GM12864 (cell line): ENCODE measurements at places on chromosomes 6 and 20.

DNA sequence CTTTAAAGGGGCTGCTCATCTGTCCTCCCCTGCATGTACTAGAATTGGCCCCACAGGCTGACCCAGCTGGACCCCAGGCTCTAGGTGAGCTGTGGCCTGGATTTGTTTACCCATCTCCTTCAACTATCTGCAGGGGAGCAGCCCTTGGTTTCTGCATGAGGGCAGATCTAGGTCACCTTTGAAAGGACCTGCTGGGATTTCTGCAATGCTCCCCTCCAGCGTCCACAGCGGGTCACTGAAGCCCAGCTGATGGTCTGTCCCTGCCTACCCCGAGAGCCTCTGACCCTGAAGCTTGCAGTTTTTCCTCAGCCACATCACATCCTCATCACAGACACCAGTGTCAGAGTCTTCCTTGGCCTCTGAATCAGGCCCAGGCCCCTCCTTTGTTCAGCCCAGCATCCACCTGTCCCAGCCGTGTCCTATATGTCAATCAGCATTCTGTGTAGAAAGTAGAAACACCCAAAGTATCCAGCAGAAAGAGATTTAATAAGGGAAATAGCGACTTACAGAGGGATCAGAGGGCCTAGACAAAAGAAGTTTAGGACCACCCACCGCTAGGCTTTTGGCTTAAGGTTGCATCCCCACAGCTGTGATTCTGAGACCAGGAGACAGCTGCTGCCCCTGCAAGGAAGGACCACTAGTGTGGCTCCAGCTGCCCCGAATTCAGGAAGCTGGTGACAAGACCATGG lies 243.1 kb downstream of the LRFN2 start:
- DNase-seq: no peak

DNA sequence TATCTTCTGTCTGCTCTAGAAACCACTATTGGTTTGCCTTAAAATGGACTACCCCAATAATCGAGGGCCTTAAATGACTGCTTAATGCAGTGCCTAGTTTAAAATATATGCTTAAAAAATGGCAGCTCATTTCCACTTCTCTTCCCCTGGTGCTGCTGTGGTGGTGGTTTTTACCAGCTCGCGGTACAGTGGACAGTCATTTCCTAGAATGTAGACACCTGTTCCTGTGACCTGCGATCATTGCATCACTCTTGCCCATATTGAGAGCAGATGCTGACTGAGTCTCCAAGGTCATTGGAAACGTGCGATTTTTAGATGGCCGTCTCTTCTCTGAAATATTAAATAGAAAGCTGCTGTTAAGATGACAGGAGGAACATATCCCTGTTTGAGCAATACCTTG lies 164.1 kb downstream of the UTRN start:
- no peak for DNase-seq

DNA sequence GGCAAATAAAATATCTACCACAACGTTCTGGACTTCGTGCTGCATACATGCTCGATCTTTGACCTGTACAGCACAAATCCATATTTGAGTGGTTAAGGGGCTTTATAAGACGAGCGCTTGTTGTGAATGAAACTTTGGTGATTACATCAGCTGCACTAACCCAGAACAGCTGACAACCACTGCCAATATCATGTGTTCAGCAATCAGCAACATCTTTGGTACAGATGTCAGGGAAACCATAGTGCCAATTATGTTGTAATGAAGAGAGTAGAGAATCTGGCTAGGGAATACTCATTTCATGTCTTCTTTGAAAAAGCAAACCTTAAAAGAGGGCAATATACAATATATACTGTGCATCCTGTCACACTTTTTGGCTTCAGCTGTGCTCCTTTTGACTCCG lies 188.6 kb upstream of the NT5E start:
- DNase-seq: no peak

DNA sequence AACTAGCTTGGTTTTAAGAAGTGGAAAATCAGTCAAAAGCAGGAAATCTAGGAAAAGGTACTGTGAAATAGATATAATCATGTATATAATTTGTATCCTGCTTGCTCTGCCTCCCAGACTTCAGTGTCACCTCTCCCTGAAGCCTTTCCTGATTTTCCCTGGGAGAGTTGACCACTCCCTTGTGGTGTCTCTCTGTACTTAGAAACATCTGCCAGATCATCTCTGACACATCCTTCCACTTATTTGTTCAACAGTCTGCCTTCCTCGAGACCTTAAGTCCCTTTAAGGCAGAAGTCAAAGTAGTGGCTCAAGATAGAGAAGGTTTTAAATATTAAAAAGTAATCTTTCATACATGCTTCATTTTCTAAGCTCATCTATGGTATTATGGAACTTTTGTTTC lies 236.5 kb downstream of the CDKAL1 start:
- no peak for DNase-seq

DNA sequence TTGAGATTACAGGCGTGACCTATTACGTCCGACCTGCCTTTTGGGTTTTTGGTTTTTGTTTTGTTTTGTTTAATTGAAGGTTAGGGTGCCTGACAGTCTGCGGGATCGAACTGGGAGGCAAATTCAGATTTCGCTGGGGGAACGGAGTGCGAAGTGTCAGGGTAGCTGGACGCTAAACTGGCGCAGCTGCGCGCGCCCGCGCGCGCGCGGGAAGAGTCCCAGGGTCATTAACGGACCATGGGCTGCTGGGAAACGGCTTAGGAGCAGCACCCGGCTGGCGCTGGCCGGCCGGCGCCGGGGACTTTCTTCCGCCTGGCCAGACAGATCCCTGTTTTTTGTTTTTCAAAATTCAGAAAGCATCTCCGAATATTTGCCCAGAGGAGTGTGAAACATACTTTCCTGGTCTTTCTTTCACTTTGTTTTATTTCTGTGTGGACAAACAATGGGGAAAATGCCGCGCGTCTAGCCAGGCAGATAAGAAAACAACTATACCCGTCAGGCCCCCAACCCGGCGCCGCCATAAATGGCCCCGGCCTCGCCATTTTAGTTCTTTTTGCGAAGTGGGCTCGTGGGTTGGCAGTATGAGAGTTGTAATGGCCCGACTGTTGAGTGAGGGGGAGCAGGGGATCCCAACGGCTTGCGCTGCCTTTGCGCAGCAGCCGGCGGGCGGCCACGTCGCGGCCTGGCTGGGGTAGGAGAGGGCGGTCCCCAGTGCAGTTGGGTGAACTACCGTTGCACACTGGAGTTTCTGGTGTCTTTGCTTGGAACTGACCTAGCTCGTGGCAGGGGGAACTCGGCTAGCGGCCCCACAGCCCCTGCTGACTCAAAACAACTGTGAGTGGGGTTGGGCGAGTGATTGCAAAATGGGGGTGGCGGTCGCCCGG lies 7.1 kb downstream of the HSPA1B start:
- peak; percentile 67 for DNase-seq

DNA sequence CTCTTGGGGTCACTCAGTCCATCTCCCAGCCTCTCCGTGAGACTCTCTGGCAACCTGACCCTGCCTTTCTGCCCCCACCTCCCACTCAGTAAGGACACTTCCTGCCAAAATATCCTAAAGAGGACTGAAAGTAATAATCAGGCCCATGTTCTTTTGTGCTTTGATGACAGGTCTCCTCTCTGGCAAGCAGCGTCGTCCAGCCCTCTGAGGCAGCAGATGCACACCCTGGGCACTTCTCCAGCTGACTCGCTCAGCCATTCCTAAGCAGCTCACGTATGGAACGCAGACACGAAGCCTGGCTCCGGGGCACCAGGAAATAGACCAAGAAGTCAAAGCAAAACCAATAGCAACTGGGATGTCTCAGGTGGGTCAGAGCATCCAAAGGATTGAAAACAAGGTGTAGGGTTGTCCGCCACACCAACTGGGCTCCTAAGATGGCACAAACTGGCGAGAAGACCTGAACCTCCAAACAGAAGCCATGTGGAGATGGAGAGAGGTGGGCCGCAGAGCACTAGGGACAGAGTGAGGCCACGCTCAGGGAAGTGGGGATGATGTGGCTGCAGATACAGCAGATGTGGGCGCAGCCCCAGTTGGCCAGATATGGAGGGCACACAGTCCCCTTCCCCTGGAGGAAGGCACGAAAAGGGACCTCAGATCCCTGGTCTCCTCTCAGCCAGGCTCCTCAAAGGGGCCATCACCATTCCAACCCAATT lies 99.3 kb downstream of the PRND start:
- DNase-seq: no peak

DNA sequence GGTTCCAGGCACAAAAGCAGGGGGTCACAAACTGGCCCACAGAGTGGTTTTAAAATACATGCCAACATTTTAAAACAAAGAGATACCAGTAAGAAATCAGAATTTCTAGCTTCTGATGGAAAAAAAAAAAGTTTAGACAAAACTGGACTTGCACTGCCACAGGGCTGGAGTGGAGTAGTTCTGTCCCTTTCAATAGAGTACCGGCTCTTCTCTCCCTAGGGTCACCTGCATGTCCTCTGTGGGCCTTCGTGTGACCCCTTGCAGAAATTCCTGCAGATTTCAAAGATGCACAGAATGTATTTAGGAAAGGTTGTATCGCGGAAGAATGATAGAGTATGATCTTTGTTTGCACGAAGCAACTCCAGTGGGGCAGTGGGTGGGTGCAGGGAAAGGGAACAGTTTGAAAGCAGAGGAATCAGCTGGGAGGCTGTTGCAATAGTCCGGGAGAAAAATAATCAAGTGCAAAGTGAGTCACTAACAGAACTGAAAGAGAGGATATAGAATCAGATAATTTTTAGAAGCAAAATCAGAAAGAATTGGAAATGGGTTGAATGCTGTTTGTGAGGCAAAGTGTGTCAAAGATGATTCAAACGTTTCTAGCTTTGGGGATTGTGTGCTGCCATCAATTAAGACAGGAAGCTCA lies 97.3 kb upstream of the STXBP5 start:
- no peak for DNase-seq

GRCh38 chr20:63947638-63948456 lies 8.4 kb downstream of the UCKL1 start:
- no peak for DNase-seq

DNA sequence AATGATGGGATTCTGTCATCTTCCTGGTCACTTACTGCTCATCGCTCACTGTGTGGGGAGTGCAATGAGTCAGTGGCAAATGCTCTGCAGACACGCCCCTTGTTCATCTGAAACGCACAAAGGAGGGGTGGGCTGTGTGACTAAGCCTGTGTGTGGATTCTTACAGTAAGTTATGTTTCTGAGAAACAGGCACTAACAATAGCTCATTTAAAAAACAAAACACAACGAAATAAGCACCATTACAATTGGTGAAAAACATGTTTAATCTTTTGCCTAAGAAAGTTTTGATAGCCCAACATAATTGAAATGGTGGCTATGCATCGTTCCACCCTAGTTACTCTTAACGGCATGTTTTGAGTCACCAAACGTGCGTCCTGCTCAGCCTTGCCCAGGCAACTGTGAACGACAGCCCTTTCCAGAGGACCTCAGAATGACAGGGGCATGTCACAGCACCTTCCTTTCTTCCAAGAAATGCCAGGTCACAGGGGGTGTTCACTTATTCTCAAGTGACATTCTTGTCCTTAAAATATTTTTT lies 118.4 kb upstream of the SGK1 start:
- DNase-seq: peak; percentile 52

- DNase-seq: no peak
Measured at GRCh38 chr6:20791074-20791473, 256.8 kb downstream of the CDKAL1 start.

DNA sequence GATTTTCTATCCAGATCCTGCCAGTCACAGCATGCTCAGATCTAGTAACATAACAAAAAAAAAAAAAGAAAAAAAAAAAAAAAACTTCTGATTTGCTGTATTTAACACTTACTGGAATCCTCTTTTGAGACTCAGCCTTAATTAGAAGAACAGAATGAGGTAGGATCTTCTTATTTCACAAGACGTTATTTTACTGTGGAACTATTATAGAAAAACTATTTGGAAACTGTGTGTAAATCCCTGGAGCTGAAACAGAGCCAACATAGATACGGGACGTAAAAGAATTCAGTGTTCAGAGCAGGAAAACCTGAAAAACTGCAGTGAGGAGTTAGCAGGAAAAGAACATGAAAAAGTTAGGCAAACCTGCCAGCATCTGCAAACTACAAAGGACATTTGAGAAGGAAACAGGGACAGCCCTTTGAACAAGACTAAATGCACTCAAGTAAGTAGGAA lies 3.4 kb upstream of the ZNF217 start:
- no peak for DNase-seq

DNA sequence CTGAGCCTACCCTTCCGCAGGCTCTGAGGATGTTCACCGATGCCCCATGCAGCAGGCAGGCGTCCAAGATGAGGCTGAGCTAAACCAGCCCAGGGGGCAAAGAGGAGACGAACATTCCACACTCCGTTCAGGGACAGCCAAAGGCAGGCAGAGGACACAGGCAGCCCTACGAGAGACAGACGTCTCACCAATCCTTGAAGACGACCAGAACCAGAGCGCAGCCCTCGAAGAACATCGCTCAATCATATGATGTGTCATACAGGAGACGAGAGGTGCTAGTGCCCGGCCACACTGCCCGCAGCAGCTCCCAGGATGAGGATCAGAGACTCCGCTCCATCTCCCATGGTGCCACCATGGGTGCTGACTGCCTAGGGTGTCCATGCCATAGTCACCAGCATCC lies 35.6 kb upstream of the TMEM181 start:
- DNase-seq: no peak

DNA sequence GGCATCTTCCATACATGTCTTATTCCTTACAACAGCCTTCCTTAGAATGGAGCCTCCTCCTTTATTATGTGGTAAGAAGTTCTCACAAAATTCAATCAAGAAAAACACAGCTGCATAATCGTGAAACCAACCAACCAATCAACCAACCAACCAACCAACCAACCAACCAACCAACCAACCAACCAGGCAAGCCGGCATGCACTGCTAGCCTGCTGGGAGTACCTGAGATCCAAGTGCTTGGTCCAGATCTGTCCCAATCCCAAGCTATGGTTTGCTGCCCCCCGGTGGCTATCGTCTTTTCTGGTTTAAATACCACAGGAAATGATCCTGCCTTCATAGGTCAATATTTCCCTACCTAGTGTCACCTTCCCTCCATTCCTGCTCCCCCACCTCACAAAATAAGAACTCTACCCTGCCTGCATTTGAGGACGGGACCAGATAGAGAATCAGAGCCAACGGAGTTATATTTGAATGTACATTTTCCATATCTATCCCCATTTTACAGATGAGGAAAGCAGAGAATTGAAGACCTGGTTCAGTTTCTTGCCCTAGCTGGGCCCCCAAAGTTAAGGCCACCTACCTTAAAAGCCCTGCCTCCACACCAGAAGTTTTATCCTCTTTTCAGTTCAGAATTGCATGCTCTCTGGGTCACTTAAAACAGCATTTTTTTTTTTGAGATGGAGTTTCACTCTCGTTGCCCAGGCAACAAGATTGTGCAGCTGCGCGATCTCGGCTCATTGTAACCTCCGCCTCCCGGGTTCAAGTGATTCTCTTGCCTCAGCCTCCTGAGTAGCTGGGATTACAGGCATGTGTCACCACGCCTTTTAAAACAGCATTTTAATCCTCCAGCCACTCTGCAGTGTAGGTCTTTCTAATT lies 27.1 kb downstream of the RAB44 start:
- DNase-seq: no peak

- no peak for DNase-seq
Measured at GRCh38 chr6:11814819-11815218, 36.2 kb upstream of the ADTRP start.

DNA sequence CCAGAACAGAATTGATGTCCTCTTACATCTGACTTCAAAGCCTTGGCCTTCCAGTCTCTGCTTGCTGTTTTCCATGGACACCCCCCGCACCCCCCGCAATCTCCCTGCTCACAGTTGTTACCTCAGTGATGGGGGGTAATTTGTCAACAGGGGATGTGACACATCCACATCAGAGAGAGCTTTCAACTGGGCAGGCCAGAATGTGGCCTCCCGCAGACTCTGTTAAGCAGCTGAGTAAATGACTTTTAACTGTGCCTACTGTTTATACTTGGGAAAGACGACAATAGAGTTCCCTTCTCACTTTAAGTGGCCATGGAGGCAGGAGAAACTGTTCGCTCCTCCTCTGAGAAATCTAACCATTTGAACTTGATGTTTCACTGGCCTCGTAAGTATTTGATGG lies 51.0 kb downstream of the TXNDC5 start:
- no peak for DNase-seq
